ENCODE measurements at places on chromosomes 13 and 19.

DNA sequence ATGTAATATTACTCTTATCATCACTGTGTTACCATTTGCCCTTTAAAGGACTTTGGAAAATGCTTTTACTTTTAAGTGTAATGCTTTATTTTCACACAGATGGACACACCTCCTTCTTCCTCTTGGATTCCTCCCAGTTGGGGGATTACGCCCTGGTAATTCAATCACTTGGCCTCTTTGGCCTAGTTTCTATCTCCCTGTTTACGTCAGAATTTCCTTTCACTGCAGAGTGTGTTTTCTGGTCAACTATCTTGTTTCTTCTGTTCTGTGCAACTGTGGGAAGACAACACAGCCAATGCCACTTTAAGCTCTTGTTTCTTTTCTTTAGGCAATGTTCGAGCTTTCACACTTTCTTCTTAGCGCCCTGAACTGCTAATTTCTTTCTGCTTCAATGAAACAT, 257.3 kb upstream of the MAB21L1 start:
- H3K4me3 ChIP-seq = no peak overlapping the region
- no peaks in the 10 kb centered on the region for H3K36me3 ChIP-seq
- H3K4me1 ChIP-seq = no peaks in the 10 kb centered on the region
- DNase-seq = no peak
- no peak overlapping the region for H3K27ac ChIP-seq
- no peaks in the 10 kb centered on the region for H3K27me3 ChIP-seq

GRCh38 chr13:86383151-86383550, 583.9 kb upstream of the SLITRK6 start:
- H3K36me3 ChIP-seq = no peaks in the 10 kb centered on the region
- H3K4me3 ChIP-seq = no peak overlapping the region
- no peaks in the 10 kb centered on the region for H3K4me1 ChIP-seq
- no peaks in the 10 kb centered on the region for H3K27me3 ChIP-seq
- H3K27ac ChIP-seq = no peak overlapping the region
- DNase-seq = no peak

DNA sequence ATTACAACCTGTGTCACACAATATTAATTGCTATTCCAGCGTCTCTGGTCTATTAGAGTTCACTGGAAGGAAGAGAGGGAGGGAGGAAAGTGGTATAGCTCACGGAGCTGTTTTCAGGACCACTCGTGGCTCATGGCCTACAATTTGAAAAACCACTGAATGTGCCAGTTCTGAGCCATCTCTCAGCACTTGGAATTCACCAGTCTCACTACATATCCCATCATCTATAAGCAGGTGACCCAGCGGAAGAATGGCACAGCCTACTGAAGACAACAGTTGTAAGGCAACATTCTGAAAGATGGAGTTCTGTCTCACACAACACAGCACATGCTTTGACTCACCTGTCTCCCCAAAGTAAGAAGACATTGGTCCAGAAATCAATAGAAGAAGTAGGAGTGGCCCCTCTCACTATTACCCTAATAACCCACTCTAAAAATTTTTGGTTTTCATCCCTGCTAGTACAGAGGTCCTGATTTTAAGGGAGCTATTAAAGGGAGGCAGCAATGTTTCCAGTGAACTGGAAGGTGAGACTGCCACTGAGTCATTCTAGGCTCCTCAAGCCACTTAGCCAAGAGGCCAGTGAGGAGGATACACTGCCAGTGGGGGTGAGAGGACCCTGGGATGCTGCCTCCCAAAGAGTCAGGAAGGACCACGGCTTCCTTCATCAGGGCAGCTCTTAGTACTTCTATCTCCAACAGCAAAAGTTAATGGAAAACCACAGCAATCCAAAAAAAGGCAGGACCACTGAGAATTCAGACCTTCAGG, 50.0 kb upstream of the DOCK9 start:
- H3K4me3 ChIP-seq = no peak overlapping the region
- no peaks in the 10 kb centered on the region for H3K36me3 ChIP-seq
- H3K27me3 ChIP-seq = no peaks in the 10 kb centered on the region
- DNase-seq = no peak

DNA sequence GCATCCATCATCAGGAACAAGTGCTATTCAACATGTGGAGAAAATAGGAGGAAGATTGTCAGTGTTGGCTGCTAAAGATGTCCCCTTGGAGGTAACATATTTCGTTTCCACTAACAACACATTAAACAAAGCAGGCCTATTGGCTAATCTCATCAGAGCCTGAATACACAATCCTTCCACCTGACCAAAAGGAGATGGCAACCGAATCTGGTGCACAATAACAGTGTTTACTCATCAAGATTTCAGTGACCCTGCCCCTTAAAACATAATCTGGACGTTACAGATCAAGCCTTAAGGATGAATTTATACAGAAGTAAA, 582.5 kb downstream of the EFNB2 start:
- H3K4me1 ChIP-seq = no peaks in the 10 kb centered on the region
- no peaks in the 10 kb centered on the region for H3K36me3 ChIP-seq
- H3K27me3 ChIP-seq = no peaks in the 10 kb centered on the region
- no peak overlapping the region for H3K27ac ChIP-seq

GRCh38 chr19:2330255-2330631, 1.8 kb downstream of the SPPL2B start:
- peaks cover 6% of the 10 kb centered on the region for H3K36me3 ChIP-seq
- no peak overlapping the region for H3K4me3 ChIP-seq
- H3K4me1 ChIP-seq = peaks cover 7% of the 10 kb centered on the region
- no peak overlapping the region for H3K27ac ChIP-seq

DNA sequence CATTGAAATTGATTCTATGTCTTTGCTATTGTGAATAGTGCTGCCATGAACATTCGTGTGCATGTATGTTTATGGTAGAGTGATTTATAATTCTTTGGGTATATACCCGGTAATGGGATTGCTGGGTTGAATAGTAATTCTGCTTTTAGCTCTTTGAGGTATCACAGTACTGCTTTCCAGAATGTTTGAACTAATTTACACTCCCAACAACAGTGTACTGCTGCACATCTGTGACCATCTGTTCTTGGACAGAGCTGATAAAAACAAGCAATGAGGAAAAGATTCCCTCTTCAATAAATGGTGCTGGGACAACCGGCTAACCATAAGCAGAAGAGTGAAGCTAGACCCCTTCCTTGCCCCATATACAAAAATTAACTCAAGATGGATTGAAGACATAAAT, 231.0 kb downstream of the MYO16 start:
- peaks cover 4% of the 10 kb centered on the region for H3K4me1 ChIP-seq
- no peaks in the 10 kb centered on the region for H3K36me3 ChIP-seq
- no peak overlapping the region for H3K27ac ChIP-seq
- no peak for DNase-seq
